ENCODE measurements at places on chromosomes 5 and 9.

GRCh38 chr5:41112486-41113455 lies 41.6 kb upstream of the MROH2B start:
- no peak overlapping the region for H3K4me3 ChIP-seq
- no peak overlapping the region for H3K27ac ChIP-seq
- H3K36me3 ChIP-seq = no peaks in the 10 kb centered on the region
- no peak for DNase-seq
- H3K27me3 ChIP-seq = no peaks in the 10 kb centered on the region
- no peaks in the 10 kb centered on the region for H3K4me1 ChIP-seq

DNA sequence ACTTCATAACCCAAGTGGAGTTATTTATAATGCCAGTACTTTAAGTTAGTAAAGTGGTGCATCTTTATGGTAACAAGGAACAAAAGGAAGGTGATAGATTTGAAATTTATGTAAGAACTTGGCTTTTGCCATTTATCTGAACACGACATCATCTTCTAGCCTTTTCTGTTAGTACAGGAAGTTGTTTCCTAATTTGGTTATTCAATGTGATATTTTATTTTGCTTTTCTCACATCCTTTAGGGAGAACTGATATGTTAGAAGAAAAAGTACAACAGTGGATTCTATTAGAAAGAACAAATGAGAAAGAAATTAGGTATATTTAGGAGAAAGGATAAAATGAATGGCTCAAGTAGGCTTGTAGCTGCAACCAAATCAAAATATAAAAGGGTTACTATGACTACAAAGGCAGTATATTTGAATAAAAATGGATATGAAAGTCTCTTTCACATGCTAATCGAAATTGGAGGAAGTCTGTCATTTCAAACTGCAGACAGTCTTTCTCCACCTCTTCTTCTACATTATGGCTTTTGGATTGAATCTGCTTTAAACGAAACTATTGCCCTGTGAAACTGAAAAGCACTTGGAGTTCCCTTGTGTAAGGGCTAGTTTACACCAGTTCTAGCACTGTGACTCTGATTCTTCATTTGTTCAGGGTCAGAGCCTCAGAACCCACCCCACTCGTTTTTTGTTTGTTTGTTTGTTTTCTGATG lies 18.5 kb upstream of the SLC24A2 start:
- H3K27ac ChIP-seq = no peak overlapping the region
- H3K4me3 ChIP-seq = no peak overlapping the region
- no peaks in the 10 kb centered on the region for H3K36me3 ChIP-seq
- DNase-seq = no peak
- H3K27me3 ChIP-seq = no peaks in the 10 kb centered on the region
- H3K4me1 ChIP-seq = no peaks in the 10 kb centered on the region

- H3K36me3 ChIP-seq = no peaks in the 10 kb centered on the region
- no peak overlapping the region for H3K27ac ChIP-seq
- no peak overlapping the region for H3K4me3 ChIP-seq
- H3K27me3 ChIP-seq = no peaks in the 10 kb centered on the region
- DNase-seq = no peak
These were observed 23.2 kb upstream of the CARNMT1 start for GRCh38 chr9:75051285-75051684.

DNA sequence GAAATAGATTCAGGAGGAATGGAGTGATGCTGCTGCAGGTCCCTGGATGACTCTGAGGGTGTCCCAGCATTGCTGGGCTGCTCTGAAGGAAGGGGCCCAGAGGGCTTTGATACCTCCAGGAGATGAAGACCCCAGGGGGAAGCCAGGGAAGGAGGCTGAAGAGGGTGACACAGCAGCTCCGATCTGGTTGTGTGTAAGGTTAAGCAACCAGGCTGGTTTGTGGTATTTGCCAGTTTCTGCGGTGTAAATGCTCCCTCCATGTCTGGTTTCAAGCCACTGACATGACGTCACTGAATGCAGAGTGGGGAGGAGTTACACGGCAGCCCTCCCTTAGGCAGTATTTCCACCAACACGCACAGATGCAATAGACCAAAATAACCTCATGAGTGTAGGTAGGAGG lies 40.0 kb upstream of the ORM1 start:
- no peak overlapping the region for H3K4me3 ChIP-seq
- H3K36me3 ChIP-seq = no peaks in the 10 kb centered on the region
- H3K27ac ChIP-seq = no peak overlapping the region
- no peak for DNase-seq

DNA sequence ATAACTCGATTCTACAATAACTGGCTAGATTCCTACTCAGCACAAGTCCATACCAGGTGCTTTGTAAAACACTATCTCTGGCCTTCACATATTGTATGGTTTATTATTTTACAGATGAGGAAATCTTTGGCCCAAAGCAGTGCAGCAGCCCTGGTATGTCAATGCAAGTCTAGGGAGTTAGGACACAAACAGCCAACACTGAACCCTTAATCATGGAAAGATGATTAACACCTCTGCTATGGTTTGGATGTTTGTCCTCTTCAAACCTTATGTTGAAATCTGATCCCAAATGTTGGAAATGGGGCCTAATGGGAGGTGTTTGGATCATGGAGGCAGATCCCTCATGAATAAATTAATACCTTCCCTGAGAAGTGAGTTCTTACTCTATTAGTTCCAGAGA lies 76.6 kb downstream of the MAPKAP1 start:
- H3K4me1 ChIP-seq = peaks cover 8% of the 10 kb centered on the region
- no peak for DNase-seq
- H3K27ac ChIP-seq = no peak overlapping the region
- no peaks in the 10 kb centered on the region for H3K36me3 ChIP-seq

- H3K4me1 ChIP-seq = peaks cover 7% of the 10 kb centered on the region
- no peak for DNase-seq
- H3K27ac ChIP-seq = no peak overlapping the region
- no peaks in the 10 kb centered on the region for H3K36me3 ChIP-seq
- no peaks in the 10 kb centered on the region for H3K27me3 ChIP-seq
These were observed 105.5 kb downstream of the STRBP start for GRCh38 chr9:123162791-123163345.

DNA sequence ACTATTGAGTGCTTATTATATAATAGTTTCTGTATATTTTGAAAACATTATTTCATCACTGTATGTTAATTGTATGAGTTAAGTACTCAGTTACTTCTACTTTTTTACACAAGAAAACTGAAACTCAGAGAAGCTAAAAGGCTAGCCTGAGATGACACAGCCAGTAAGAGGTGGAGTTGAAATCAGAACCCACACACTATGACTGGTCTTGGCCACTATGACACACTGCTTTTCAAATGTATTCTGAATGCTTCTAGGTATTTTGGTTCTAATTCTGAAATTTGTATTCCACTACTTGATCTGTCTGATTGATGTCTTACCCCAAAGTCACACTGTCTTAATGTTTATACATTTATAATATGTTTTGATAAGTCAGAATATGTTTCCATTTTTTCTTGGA lies 181.8 kb downstream of the ZDHHC21 start:
- no peaks in the 10 kb centered on the region for H3K36me3 ChIP-seq
- no peak for DNase-seq
- no peak overlapping the region for H3K4me3 ChIP-seq
- H3K27me3 ChIP-seq = no peaks in the 10 kb centered on the region
- no peak overlapping the region for H3K27ac ChIP-seq

GRCh38 chr5:173972607-173972924 lies 16.4 kb upstream of the C5orf47 start:
- H3K36me3 ChIP-seq = no peaks in the 10 kb centered on the region
- DNase-seq = no peak
- H3K4me3 ChIP-seq = peak overlapping the region; percentile 32
- no peak overlapping the region for H3K27ac ChIP-seq
- H3K27me3 ChIP-seq = no peaks in the 10 kb centered on the region

DNA sequence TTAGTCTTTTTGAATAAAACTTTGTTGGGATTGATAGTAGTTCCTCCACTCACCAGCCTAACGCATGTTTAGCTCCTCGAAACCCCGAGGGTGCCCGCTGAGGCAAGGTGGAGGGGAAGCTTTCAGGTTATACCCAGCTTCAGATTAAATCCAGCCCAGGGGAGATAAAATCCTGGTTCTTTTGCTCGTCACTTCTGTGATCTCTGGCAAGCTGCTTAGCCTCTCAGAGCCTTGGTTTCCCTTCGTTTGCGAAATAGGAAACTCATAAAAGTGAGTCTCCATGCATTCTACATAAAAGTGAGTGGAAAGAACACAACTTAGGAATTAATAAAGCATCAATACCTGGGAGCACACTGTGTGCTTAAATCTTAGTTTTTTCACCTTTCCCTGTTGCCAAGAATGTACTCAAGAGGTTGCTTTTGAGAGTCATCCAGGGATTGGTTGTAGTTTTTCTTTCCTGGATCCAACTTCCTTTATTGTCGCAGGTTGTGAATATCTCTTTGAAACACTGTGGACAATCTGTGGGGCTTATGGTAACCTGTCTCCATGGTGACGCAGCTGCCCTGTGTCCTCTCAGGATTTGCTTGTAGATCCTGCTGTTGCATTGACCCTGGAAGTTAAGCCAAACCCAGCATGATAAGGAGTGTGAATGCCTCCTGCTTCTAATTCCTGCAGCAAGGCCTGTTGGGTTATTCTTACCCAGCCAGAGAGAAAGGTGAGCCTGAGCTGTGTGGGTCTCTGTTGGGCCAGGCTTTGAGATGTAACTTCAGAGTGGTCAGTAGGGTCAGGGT lies 2.0 kb downstream of the GALNT12 start:
- H3K27me3 ChIP-seq = no peaks in the 10 kb centered on the region
- H3K27ac ChIP-seq = no peak overlapping the region
- H3K4me3 ChIP-seq = no peak overlapping the region

- no peaks in the 10 kb centered on the region for H3K36me3 ChIP-seq
- no peaks in the 10 kb centered on the region for H3K27me3 ChIP-seq
- H3K4me3 ChIP-seq = no peak overlapping the region
- no peak overlapping the region for H3K27ac ChIP-seq
These were observed 79.0 kb downstream of the ADCY2 start for GRCh38 chr5:7474821-7475403.

DNA sequence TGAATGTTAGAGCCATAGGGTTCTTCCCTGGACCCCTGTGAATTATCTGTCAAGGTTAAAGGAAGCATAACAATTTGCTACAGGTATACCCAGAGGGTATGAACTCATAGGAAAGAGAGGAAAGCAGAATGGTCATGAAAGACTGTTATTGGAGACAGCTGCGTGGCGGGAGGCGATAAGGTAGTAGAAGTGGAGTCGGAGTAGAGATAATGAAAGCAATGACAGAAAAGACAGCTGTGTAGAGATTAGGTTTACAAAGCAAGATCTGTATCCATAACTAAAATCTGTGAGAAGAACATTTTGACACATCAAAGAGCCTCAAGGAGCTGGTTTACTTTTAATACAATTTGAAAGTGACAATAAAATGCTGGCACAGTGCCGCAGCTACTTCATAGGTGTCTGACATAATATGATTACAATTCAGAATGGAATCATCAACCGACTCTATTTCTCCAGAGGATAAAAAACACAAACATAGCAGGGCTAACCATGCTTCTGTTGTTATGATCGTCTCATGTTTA lies 603.9 kb downstream of the CDH12 start:
- H3K36me3 ChIP-seq = no peaks in the 10 kb centered on the region
- H3K27ac ChIP-seq = no peak overlapping the region
- H3K4me1 ChIP-seq = no peaks in the 10 kb centered on the region
- H3K4me3 ChIP-seq = no peak overlapping the region

Data from testis (tissue), 5 donors.